SHP77 (cell line): ENCODE measurements at places on chromosomes 7 and 10.

GRCh38 chr10:122112021-122112616 is 123.2 kb downstream of the TACC2 start:
- DNase-seq = no peak

DNA sequence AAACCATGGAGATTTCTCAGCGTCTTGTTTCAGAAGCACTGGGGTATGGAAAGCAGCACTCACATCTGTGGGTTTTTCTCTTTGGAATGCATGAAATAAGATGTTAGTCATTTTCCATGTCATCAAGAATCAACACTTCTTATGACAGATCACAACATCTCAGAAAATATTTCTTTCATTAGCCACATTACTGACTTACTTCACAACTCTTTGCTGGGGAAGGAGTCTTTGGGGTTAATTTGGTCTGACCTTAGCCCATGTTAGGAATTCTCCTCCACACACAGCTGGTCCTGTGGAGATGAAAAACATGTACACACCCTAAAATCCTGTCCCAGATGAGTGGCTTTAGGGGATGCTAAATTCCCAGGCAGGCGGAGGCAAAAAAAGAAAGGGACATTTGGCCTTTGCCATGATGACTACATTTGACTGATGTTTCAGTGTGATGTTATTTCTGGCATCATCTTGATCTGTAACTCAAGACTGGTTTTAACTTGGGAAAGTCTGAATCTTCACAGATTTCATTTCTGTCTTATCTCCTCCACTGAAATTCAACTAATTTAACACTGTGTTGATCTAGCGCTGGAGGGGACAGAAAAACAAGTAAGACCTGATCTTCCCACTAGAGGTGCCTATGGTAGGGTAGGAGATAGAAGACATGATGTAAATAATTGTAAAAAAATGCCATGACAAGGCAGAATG is 363.2 kb downstream of the PRPF18 start:
- DNase-seq = no peak

GRCh38 chr10:61285749-61286148 is 167.4 kb downstream of the TMEM26 start:
- DNase-seq = no peak

DNA sequence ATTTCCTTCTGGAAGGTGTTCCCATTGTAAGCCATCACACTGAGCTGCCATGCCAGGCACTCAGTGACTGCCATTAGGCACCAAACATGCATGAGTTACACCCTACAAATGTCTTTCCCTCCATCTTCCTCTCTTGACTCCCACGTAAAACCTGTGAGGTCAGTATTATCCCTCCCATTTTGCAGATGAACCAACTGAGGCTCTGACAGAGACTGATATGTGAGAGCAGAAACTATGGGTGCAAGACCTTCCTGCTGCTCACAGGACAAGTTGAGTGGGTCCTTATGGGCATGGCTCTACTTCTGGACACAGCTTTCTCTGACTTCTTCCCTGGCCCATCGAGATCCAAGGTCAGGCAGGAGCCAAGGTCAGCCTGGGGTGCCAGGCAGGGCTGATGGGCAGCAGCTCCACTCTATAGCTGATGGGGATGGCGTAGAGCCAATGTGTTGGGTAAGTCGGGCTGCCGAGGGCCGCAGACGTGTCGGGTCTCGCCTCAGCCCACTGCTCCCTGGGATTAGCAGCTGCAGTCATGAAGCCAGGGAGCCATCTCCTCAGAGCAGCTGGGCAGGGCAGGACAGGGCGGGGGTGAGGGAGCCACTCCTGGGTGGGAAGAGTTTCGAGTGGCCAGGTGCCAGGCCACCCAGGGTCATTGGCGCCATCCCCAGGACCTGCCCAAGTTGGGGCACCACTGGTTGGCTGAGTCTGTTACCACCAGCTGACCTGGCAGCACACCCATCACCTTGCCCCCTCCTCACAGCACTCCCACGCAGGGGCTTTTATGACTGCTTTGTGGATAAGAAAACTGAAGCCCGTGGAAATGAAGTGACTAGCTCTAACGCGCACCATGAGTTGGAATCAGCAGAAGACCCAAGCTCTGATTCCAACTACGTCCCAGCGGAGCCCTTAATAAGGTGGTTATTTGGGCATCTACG is 117.8 kb upstream of the ZMIZ1 start:
- peak; percentile 62 for DNase-seq

- DNase-seq = no peak
These were observed 33.3 kb downstream of the ARHGAP19 start for GRCh38 chr10:97259119-97259518.

GRCh38 chr10:101901340-101901739 is 57.7 kb upstream of the KCNIP2 start:
- DNase-seq = no peak

GRCh38 chr7:100171087-100171681 is 2.8 kb upstream of the GAL3ST4 start:
- DNase-seq = no peak

DNA sequence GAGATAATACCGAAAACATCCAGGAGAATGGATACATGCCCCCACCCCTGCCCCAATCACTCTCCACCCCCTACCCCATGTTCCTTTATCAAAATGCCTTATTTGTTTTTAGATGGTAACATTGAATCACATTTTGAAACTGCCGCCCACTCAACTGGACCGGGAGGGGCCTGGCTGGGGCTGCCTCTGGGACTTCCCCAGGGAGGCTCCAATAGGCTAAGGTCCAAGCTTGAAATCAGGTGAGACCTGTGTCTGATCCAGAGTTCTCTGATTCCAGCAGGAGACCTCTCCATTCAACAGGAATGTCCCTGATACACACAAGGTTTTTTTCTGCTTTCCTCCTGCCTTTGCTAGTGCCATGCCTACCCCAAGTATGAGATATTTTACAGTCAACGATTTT is 43.8 kb upstream of the ACSL5 start:
- DNase-seq = no peak

GRCh38 chr10:52779541-52780390 is 7.2 kb upstream of the MBL2 start:
- peak; percentile 34 for DNase-seq

DNA sequence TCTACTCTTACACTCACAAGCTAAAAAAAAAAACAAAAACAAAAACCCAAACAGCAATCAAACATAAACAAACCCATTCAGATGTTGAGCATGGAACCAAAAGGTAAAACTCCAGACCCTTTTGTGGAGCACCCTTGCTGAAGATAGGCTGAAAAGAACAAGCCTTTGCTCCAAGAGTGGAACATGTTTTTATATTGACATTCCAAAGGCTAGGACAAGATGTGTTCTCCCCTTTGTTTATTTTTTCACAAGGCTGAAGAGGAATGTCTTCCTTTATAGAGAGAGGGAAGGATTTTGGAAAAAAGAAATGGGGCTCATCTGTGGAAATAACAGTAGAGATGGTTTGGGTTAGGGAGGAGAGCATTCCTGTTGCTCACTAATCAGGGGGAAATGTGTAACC is 87.2 kb upstream of the ELMO1 start:
- no peak for DNase-seq

DNA sequence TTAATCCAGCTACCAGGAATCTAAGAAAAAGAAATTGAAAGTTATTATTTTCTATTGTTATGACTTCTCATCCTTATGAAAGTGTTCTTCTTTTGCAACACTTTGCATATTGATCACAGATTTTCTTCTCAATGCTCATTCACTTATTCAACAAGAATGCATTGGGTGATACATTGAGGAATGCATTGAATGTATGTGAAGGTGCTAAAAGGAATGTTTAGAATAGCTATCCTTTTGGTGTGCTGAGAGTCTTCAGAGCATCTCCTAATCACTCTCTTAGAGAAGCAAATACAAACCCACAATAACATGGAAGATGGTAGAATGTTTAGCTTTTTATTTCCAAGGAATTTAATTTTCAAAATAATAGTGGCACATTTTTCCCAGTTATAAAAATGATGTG is 122.1 kb upstream of the KMT2E start:
- no peak for DNase-seq

- DNase-seq = no peak
These were observed 16.2 kb upstream of the PAX2 start for GRCh38 chr10:100728928-100729861.

DNA sequence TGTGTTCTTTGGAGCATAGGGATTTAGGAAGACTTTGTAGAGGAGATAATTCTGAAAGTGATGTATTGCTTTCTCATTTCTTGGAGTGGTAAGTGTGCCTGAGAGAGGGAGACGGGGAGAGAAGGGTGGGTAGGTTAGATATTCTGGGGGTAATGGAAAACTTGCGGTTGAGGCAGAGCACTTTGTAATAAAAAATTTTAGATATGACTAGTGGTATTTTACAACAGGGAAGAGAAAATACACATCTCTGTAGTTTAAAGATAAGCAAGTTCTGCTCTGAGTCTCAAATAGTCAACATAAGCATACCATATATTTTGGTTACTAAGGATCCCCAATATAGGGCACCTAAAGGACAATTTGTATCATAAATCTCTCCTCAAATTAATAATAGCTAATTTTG is 6.6 kb downstream of the VPS50 start:
- no peak for DNase-seq

GRCh38 chr10:101031796-101032636 is 982 bp downstream of the SFXN3 start:
- peak; percentile 42 for DNase-seq

GRCh38 chr7:67608806-67609205 is 612.2 kb downstream of the TYW1 start:
- no peak for DNase-seq

- no peak for DNase-seq
These were observed 16.7 kb downstream of the DLG5 start for GRCh38 chr10:77909749-77910375.
